ENCODE measurements at places on chromosomes 12 and 14.

GRCh38 chr14:63855281-63855680 is 2.5 kb downstream of the SYNE2 start:
- no peak for DNase-seq

DNA sequence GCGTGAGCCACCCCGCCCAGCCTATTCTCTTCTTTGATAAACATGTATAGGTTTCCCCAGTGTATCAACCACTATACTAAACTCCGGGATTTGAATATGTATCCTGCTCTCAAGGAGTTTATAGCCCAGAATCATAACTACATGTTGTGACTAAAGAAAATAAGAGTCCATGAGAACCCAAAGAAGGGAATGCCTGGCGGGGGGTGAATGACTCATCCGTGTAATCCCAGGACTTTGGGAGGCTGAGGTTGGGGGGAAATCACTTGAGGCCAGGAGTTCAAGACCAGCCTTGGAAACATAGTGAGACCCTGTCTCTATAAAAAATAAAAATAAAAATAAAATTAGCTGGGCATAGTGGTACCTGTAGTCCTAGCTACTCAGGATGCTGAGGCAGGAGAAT is 57.2 kb downstream of the SIX6 start:
- no peak for DNase-seq

- no peak for DNase-seq
These were observed 175.0 kb upstream of the TMEM132C start for GRCh38 chr12:128091951-128092382.

DNA sequence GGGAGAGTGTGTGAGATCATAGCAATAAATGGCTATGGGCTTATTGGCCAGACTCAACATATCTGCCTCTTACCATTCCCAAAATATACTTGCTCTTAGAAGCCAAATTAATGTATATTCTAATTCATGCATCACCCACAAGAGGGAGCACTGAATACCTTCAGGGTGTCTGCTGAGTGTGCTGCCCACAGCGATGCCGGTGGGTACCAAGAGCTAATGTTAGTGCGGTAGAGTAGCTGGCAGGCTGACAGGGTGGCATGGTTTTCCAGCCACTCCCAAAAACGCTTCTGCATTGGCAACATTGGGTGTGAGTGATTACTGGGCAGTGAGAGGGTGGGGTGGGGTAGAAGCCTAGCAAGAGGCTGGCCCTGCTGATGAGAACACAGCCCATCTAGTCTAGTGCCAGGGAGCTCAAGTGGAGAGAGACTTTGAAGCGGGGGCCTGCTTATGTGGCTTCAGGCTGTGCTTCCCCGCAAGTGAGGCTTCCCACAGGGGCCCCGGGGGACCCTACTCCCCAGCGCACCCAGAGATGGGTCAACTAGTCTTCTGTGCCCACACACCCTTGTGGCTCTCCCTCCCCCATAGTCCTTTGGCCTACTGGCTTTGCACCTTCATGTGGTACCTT is 9.2 kb upstream of the PLEKHD1 start:
- no peak for DNase-seq

DNA sequence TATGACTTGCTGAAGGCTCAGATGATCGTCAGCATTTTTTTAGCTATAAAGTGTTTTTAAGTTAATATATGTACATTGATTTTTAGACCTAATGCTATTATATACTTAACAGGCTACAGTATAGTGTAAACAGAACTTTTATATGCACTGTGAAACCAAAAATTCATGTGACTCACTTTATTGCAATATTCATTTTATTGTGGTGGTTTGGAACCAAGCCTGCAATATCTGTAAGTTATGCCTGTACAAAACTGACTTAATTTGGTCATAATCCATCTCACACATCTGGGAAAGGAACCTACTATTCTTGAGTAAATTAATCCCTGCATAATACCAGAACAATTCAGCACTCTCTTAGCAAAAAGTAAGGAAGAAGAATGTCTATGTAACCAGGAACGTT is 390.7 kb downstream of the SYT1 start:
- no peak for DNase-seq

DNA sequence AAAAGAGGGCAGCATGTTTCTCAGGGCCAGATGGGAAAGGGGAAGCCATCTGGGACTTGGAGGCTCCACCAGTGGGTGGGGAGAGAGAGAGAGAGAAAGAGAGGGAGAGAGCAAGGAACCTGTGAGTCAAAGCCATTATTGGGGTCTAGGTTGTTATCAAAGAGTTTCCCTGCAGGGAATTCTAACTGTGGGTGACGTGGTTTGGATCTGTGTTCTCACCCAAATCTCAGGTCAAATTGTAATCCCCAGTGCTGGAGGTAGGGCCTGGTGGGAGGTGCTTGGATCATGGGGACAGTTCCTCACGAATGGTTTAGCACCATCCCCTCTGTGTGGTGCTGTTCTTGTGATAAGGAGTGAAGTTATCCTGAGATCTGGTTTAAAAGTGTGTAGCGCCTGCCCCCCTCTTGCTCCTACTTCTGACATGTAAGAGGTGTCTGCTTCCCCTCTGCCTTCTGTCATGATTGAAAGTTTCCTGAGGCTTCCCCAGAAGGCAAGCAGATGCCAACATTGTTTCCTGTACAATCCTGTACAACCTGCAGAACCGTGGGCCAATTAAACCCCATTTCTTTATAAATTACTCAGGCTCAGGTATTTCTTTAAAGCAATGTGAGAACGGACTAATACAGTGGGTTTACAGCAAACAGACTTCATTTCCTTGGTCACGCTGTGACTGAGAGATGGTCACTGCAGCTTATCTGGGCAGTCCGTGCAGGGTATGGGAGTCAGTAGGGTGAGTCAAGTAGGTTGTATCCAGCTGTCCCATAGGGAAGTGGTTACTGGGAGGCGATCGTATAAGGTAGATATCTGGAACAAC is 52.4 kb downstream of the CCDC91 start:
- DNase-seq: no peak

DNA sequence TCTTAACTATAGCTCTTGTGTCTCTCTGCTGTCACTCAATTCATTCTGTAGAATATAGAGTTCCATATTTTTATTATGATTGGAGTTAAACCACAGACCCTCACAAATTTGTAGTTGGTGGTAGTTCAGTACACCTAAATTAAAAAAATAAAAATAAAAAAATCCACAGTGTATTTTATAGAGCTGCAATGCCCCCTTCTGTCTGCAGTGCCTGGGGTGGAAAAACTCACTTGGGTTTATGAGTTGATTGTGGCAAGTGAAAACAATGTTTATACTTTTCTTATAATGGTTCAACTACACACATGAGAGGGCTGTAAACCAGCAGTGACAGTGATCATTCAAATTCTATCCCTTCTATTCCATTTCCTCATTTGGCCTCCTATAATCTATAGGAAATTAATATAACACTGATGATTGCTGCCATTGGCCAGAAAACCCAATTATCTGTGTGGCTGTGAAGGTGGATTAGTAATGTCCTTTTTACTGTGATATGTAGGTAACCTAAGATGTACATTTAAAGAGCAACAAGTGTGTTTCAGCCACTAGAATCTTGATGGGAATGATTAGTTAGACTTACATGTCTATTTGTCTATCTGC is 166.9 kb upstream of the LRIG3 start:
- DNase-seq: no peak

GRCh38 chr12:85356596-85357385 is 76.8 kb downstream of the ALX1 start:
- DNase-seq: no peak

GRCh38 chr12:101209319-101210302 is at the start of gene SLC5A8:
Gene SLC5A8 (minus strand): TSS chr12:101210238. CDS start chr12:101209848, 390 bp downstream.
- no peak for DNase-seq

GRCh38 chr12:46303039-46303666 is 34.3 kb upstream of the SLC38A1 start:
- peak; percentile 32 for DNase-seq

DNA sequence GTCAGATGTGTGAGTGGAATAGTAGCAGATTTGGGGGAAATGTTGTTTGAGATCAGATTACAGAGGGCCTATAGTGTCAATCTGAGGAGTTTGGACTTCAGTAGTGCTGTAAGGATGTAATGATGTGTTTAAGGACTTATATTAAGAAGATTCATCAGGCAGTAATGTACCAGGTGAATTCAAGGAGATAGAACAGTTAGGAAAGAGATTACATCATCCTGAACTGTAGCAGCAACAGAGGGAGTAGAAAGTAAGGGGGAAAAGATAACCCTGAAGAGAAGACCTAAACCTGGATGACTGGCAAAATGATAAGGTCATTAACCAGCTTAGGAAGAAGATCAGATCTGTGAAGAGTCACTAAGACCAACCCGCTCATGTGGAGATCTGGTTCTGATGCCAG is 349.4 kb downstream of the PDZRN4 start:
- DNase-seq: no peak

DNA sequence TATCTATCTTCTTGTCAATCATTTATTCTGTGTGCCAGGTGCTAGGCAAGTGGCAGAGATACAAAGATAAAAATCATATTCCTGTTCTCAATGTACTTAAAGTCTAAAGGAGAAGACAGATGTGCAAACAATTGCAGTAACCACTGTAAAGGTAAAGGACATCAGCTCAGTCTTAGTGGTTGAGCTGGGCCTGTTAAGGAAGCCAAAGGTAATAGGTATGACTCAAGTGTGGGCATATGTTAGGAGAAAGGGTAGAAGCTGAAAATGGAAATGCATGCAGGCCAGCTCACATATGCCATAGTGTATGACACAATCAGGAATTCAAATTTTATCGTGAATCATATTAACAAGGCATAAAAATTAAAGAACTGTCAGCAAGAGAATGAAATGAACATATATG is 49.8 kb downstream of the FAR2 start:
- DNase-seq: no peak

GRCh38 chr14:21068521-21069387 is 1.4 kb upstream of the ARHGEF40 start:
- DNase-seq: no peak

Measured in activated gamma-delta T cell treated with anti-CD3 and anti-CD28 coated beads, Interleukin-2, amount 50 U/mL, for 16 hours (primary cell).